ENCODE measurements at places on chromosomes 7 and 10. TPM values are rescaled to one million over a fixed set of nuclear protein-coding genes. Genes with fewer than 3 reads are reported as not detected.
A peak's percentile ranks its signal among the peaks of the same experiment; 100 is the strongest.

The FAM20C gene
- 13.4 TPM for total RNA-seq

The FMC1 gene
- total RNA-seq = 5.5 TPM

The CPA4 gene
- total RNA-seq = 0.05 TPM

The SLC13A1 gene
- not detected for total RNA-seq

The WNT2 gene
- 2.0 TPM for total RNA-seq

The MRM2 gene
- total RNA-seq = 12.3 TPM

The DDC gene
- total RNA-seq = 47.6 TPM

The SFTPD gene
- total RNA-seq = not detected

The GBX1 gene
- not detected for total RNA-seq

GRCh38 chr7:150412518-150413488 lies 33.7 kb downstream of the ZNF775 start:
- DNase-seq = no peak

DNA sequence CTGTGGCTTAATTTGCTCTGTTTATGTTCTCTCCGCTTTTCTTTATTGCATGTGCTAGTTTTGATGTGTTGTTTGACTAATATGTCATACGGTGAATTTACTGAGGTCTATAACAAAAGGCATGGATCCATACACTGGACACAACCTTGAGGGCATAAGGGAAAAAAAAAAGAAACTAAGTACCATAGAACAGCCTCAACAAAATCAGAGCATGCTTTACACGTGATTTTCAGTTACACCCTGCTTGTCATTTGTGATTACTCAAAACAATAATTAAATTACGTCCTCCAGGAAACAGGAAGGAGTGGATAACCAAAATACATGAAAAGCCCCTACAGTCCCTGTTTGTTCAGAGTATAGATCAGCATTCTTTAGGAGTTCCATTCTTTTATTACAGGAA lies 150.5 kb downstream of the CRPPA start:
- DNase-seq = no peak

GRCh38 chr7:129665013-129665401 lies 53.5 kb downstream of the NRF1 start:
- DNase-seq = no peak

- DNase-seq = no peak
These were observed 153.4 kb downstream of the CAMK1D start for GRCh38 chr10:12502526-12503274.

DNA sequence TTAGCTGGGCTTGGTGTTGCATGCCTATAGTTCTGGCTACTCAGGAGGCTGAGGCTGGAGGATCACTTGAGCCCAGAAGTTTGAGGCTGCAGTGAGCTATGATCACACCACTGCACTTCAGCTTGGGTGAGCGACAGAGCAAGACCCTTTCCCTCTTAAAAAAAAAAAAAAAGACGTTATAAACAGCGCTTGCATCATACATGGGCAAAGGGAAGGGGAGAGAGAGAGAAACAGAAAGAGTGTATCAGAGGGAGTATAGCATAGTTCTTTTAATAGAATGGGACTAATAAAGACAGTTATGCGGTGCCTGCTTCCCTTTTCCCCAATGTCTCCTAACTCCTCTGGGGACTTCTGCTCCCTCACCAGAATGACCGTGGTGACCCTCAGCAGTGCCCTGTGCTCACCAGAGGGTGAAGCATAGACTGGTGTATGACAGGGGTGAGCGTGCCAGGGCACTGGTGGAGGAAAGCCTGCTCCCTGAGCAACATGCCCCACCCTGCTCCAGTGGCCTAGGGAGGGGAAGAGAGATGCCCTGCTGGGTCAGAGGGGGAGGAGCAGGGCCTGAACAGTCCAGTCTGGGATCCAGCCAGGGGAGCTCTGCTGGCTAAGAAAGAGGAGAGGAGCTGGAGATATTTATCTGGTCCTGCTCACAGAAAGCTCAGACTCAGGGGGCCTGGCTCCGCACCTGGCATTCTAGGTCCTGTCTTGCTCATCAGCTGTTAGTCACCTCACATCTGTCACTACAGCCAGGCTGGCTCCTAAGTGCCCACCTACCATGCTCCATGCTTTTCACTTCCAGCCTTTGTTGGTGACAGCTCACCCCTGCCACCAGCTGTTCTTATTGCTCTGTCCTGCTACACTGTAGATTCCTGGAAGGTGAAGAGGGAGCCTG lies 2.2 kb downstream of the PDZD7 start:
- DNase-seq = no peak

DNA sequence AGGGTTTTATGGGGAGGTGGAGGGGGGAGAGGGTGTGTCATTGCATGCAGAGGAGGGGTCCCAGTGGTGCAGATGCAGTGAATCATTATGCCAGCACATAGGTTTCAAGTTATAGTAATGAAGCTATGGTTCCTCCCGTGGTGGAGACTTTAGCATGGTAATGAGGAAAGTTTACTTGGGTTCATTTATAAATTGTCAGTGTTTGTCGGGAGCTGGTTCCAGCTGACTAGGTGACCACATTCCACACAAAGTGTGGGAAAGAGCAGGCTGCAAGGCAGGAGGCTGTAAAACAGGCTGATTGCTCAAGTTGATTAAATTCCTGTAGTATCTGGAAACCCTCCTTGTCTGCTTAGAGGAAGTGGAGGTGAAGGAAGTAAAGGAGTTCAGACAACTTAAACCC lies 78.9 kb downstream of the SRI start:
- DNase-seq = no peak

DNA sequence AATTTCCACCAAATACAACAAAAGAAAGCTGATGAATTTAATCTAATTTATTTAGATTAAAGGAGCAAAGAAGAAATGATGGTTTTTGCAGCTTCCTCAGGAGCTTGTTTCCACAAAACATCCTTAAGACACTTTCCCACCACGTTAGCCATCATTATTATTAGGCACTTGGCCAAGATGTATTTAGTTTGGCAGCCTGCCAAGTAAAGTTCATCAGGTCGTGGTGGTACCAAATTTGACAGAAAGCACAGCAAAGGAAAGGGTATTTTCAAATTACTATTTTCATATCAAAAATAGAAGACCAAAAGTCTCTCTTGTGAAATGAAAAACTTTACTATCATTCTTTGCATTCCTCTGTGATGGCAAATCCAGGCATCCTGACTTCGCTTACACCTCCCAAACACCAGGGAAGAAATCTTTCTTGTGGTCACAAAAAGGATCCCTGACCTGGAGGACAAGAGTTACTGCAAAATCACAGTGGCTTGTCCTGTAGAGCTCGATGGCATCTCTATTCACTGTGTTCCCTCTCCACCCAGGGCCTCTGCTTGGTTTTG lies 123.1 kb upstream of the INHBA start:
- DNase-seq = no peak

- no peak for DNase-seq
These were observed 9.0 kb upstream of the ADCYAP1R1 start for GRCh38 chr7:31043051-31043471.

- DNase-seq = no peak
These were observed 3.3 kb downstream of the FBXO24 start for GRCh38 chr7:100589341-100589947.

DNA sequence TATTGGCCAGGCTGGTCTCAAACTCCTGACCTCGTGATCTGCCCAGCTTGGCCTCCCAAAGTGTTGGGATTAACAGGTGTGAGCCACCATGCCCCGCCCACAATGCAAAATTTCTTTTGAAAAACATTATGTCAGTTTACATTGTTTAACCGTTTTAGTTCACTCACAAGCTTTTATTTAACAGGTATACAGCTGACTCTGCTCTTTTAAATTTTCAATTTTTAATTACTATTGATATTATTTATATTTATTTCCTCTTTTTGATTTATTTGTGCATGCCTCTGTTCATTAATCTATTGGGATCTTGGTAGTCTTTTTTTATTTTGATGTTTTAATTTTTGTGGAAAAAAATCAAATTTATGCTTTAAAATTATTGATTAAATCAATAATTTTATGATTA lies 16.9 kb downstream of the ZKSCAN5 start:
- DNase-seq = no peak

- DNase-seq = no peak
These were observed 61.0 kb downstream of the RASGEF1A start for GRCh38 chr10:43205681-43206390.

GRCh38 chr7:77266291-77266794 lies 66.7 kb upstream of the FGL2 start:
- DNase-seq = no peak

GRCh38 chr10:32073659-32074058 lies 17.4 kb upstream of the KIF5B start:
- no peak for DNase-seq

GRCh38 chr10:12782537-12782936 lies 219.0 kb downstream of the CCDC3 start:
- peak; percentile 61 for DNase-seq

- DNase-seq = no peak
These were observed 240.3 kb upstream of the KAT6B start for GRCh38 chr10:74586088-74586585.

DNA sequence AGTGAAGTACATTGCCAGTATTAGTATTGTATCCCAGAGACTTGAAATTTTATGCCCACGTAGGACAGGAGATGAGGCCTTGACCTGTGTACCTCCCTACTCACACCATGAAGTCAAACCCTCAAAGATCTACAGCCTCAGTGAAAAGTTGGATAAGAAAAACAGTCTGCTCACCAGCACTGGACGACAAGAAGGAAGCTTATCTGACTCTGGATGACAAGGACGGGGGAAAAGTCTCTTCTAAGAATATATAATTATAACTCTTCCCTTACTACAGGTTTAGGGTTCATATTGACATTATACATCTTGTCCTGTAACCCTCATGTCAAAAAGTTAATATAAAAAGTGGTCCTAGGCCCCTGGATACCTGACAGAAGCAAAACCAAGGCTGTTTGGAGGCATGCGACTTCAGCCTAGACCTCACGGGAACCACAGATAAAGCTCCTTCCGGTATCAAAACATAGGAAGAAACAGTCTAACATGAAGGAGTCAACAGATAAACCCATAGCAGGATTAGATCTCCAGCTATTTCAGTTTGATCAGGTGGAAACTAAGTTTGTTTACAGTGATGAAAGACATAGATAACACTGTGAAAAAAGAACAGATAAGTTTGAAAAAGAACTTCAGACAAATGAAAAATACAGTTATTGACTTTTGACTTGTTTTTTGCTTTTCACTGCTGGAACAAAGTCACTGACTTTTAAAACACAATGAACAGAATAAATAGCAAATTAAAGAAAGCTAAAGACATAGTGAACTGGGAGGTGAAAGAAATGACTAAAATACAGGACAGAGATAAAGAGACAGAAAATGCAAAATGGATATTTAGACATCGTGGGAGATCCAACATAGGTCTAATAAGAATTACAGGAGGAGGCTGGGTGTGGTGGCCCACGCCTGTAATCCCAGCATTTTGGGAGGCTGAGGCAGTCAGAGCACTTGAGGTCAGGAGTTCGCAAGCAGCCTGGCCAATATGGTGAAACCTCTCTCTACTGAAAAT lies 145.9 kb downstream of the PHTF2 start:
- DNase-seq = no peak

- no peak for DNase-seq
These were observed 119.5 kb downstream of the RNF216 start for GRCh38 chr7:5661942-5662341.

GRCh38 chr10:44947371-44948152 lies 12.0 kb upstream of the RASSF4 start:
- no peak for DNase-seq

DNA sequence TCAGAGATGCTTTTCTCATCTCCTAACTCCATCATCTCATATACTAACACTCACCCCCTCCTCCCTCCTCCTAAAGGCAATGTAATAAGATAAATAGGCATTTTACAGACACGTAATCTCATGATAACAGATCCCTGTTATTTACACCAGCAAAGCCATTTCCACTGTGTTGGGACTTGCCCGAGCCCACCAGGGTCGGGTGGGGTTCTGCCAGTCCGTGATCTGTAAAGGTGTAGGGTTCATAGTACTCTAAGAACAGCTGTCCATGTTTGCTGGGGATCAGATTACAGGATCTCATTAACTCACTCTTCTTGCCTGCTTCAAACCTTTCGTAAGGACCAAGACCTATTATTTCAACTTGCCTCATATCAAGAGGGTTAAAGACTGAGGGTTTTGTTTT lies 172.4 kb downstream of the FZD1 start:
- no peak for DNase-seq

- DNase-seq = no peak
These were observed 15.8 kb upstream of the TRIM8 start for GRCh38 chr10:102628451-102628911.

DNA sequence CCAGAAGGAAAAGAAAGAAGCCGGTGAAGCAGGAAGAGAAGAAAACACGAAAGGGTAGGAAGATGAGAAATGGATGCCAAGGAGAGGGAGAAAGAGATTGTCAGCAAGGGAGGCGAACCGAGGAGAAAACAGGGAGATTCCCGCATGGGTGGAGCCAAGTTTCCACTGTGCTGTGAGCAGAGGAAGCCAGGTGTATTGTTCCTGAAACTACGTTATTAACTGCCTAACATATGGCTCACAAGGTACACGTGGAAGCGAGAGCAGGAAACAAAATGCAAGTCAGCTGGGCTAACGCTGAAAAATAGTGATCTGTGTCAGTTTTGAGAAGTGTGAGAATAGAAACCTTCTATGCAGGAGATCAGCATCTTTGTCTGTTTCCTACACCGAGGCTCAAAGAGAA lies 20.4 kb upstream of the HIPK2 start:
- DNase-seq = no peak

- DNase-seq = no peak
These were observed 33.1 kb upstream of the ELMO1 start for GRCh38 chr7:37481722-37482288.

DNA sequence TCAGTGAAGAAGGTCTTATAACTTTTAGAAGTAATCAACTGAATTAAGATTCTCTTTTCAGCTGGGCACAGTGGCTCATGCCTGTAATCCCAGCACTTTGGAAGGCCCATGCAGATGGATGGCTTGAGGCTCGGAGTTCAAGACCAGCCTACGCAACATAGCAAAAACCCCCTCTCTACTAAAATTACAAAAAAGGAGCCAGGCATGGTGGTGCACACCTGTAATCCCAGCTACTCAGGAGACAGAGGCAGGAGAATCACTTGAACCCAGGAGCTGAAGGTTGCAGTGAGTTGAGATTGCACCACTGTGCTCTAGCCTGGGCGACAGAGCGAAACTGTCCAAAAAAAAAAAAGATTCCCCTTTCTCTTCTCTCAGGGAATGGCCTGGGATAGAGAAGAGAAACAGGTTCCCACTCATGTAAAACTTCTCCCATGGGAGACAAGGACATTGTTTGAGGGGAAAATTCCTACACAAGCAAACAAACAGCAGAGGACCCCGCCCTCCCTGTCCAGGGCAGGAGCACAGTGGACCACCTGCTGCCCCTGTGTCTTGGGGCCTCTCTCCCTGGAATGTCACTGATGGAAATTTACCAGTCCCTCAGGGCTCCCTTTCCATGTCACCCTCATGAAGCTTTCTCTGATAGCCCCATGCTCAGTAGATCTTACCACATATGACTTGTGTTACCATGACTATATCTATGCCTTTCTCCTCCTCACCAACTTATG lies 5.6 kb downstream of the IL2RA start:
- DNase-seq = peak; percentile 8

DNA sequence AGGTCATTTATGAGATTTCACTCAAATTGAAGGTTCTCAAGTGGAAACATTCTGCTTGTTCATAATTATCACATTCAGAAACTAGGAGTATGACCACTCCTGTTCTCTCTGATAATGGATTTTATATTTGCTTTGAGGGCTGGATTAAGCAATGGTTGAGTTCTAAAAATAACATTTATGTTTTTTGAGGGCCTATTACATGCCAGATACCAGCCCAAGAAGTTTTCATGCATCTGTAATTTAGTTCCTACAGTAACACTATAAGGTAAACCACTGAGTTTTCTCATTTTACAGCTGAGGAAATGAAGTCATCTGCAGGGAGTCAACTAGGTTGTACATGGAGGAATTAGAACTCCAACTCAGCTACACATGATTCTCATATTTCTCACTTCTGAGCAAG lies 25.5 kb upstream of the NKX2-3 start:
- DNase-seq = no peak

- DNase-seq = no peak
These were observed 191.4 kb downstream of the AGMO start for GRCh38 chr7:15370441-15370840.

All from liver (tissue), 10 donors.